ENCODE measurements at places on chromosomes 2 and 18.

DNA sequence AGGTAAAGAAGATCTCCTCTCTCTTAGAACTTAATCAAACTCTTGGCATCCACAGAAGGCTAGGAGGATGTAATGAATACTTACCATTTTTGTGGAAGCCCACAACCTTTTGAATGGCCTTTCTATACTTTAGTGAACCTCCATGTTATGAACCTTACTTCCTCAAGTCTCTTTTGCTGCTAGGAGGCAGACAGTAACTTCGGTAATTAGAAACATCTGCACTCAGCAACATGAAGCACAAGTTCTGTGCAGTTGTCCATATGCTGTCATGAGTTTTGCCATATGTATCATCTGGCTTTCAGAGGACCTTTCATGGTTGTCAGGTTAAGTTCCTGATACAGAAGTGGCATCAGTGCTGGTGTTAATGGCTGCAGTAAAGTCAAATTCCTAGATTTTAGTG lies 50.4 kb downstream of the PDK1 start:
- DNase-seq, result no peak

DNA sequence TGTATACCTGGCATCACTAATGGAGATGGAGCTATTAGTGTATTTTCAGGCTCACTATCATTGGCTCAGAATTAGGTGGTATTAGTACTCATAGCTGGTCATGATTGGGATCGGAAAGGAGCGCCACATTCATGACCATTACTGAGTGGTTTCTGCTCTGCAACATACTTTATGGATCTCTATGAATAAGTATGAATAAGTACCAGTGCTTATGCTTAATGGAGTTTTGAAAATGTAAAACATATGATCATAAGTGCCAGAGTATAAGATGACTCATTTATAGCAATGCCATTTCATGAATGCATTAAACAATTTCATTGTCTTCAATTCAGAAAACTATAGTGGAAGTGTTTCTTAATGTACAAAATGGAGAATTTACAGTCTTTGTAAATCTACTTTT lies 156.7 kb downstream of the GALNT3 start:
- no peak for DNase-seq

GRCh38 chr2:197502201-197502600 lies 2.0 kb downstream of the HSPE1 start:
- no peak for DNase-seq

DNA sequence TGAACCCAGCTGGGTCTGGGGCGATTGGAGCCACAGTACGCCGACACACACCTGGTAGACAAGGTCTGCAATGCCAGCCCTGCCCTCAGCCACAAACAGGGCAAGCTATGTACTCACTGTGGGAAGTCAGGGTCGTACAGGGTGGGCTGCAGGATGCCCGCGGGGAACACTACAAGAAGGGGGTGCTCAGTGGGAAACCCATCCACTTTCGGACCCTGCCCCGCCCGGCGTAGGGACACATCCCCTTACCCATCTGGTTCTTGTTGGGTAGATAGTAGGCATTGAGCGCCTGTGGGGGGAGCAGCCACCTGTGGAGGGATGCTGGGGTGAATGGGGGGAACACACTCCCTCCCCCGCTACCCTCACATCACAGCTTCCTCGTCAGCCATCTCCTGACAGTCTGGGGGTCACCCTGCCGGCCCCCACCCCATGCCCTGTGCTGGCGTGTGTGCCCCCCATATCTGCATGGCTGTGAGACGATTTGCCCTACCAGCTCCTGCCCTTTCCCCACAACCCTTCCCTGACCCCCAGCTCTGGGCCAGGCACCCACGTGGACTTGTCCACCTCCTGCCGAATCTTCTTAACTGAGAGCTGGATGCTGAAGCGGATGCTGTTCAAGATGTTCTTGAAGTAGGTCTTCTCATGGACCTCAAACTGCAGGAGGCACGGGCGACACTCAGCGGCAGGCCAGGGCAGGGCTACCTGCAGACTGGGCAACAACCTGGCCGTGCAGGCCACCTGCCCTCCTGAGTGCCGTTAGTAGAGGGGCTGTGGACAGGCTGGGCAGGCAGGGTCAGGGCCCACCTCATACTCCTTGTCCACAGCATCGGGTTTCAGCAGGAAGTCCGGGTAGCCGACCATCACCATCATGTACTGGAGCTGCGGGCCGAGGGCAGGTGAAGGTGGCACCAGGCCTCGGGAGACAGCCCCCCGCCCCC lies 5.1 kb downstream of the ECEL1 start:
- no peak for DNase-seq

DNA sequence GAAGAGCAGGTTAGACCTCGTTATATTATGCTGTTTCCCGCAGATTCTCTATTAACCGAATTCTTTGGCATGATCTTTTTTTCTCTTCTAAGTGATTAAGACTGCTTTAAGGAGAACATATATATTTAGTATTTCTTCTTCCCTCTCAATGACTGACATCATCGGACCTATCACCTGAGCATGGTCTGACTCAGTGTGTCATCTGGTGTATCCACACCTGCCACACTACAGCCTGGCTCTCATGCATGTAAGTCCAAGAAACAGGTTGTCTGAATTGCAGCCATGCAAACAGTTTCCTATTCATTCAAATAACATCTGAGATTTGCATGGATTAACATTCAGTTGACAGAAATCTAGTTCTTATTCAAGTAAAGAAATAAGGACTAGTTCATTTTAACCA lies 55.1 kb upstream of the CWC22 start:
- DNase-seq, result no peak

- DNase-seq, result no peak
Observed at GRCh38 chr18:58017267-58017666, 26.8 kb upstream of the NEDD4L start.

DNA sequence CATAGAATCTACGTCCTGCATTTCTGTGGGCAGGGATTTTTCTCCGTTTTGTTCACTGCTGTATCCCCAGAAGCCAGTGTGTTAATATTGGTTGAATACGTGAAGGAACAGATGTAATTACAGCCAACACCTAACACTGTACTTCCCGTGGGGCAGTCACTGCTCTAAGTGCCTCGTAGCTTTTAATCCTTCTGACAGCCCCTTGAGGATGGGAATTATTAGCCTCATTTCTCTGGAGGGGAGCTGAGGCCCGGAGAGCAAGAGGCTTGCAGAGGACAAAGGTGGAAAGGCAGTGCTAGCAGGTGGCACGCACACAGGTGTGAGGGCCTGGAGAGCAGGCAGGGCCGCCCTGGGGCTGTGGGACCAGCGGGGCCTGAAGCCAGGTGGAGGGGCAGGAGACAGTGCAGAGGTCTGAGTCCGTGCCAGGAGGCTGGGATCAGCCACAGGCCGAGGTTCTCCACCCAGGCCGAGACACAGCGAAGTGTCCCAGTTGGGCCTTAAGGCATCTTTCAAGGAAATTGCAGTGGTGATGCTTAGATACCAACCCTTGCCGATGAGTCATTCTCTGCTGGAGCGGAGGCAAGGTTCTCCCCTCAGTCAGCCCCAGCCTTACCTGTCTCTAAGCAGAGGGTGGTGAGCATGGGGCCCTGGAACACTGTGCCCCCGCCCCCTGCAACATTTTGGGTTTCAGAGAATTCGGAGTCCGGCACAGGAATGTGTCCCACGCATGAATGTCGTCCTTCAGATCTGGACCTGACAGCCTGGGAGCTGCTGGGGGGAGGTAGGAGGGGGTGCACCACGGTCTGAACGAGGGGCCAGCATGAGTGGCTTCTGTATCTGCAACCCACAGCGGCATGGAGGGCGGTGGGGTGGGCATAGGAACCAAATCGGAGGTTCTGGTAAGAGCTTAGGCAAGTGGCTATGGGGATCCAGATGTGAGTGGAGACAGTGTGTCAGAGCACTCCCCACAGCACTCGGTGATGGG lies 122.6 kb downstream of the GBX2 start:
- no peak for DNase-seq

DNA sequence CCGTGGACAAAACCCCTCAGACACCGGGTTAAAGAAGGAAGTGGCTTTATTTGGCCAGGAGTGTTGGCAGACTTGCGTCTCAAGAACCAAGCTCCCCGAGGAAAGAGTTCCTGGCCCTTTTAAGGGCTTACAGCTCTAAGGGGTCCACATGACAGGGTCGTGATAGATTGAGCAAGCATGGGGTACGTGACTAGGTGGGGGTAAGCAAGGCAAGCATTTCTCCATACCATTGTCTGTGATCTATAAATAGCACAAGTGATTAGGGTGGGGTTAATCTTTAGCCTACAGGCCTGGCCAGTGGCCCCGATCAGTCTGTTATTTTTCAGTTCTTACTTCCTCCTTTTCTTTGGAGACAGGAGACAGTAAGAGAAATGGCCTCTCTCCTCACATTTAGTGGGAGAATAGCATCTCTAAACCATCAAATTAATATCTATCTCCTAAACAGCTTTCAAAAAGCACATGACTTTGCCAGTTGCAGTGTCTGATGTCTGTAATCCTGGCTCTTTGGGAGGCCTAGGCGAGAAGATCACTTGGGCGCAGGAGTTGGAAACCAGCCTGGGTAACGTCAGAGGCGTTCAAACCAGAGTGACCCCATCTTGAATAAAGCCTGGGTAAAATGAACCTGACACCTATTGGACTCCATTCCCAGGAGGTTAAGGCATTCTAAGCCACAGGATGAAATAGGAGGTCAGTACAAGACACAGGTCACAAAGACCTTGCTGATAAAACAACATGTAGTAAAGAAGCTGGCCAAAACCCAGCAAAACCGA lies 18.3 kb upstream of the CNOT11 start:
- DNase-seq, result no peak

DNA sequence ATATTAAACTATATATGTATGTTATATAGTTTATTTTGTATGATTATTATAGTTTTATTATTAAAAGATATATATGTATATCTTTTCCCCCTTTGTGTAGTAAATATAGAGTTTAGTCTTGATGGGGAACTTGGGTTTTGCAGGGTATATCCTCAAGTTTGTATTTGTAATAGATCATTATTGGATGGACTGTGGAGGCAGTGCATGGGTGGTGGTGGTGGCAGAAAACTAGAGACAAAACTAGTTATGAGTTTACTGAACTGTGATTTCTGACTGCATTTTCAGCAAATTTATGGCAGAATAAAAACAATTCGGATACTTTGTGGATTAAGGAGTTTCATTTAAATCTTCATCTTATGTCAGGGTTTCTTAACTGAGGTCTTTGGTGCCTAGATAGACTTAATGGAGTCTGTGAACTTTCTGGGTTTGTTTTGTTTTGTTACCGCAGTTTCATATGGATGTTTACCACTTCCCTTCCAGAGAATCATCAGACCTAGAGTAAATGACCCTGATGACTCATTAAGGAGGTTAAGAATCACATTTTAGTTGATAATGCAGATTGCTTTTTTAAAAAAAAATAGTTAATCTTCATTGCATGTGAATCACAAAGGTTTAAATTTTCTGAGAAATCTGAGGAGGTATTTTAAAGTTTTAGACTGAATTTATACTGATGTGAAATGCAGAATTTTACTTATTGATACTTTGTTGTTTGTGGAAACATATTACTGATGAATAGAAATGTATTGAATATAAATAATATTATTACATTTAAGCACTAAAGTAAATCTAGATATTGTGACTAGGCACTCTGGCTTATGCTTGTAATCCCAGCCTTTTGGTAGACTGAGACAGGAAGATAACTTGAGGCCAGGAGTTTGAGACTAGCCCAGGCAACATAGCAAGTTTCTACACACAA lies 14.5 kb downstream of the EPC2 start:
- peak; percentile 54 for DNase-seq

DNA sequence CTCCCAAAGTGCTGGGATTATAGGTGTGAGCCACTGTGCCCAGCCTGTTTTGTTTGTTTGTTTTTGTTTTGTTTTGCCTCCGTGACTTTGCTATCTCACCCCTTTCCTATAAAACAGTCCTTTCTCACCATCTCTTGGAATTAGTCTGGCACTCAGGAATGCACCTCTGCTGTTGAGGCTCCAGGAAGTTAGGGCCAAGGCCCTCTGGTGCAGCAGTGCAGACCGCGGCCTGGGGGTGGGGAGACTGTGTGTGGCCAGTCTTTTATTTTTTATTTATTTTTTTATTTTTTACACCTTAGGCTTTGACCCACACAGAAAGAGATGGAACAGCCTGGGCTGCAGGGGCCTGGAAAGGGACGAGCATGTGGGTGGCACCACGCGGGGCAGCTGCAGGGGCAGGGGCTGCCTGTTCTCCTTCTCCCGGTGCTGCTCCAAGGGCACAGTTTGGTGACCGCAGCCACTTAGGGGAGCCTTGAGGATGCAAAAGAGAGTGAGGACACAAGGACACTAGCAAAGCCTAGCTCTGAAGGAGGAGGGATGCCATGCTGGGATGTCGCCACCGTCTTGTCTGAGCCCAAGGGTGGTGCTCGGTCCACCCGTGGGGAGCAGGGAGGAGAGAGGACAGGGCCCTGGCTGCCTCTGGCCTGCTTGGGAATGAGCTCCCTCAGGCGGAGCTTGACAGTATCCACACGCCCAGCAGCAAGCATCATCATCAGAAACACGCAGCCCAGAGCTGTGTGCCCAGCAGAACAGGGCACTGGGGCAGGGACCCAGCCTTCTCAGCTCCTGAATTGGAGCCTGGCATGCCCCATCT lies 19.4 kb upstream of the ALPI start:
- DNase-seq, result no peak

GRCh38 chr2:186382932-186383331 lies 103.1 kb upstream of the ZC3H15 start:
- no peak for DNase-seq

- no peak for DNase-seq
Observed at GRCh38 chr2:232970051-232970450, 43.0 kb downstream of the NGEF start.

- no peak for DNase-seq
Observed at GRCh38 chr18:75556841-75557240, 129.3 kb upstream of the SMIM21 start.

Data from cardiac muscle cell (in vitro differentiated cells and primary cell).